ENCODE measurements at places on chromosomes 5 and 9.

GRCh38 chr5:160312960-160313727, 780 bp upstream of the CCNJL start:
- DNase-seq: no peak

- DNase-seq: no peak
Measured at GRCh38 chr5:6686915-6687409, 26.3 kb upstream of the TENT4A start.

- no peak for DNase-seq
Measured at GRCh38 chr9:78958892-78959291, 612.9 kb upstream of the TLE4 start.

DNA sequence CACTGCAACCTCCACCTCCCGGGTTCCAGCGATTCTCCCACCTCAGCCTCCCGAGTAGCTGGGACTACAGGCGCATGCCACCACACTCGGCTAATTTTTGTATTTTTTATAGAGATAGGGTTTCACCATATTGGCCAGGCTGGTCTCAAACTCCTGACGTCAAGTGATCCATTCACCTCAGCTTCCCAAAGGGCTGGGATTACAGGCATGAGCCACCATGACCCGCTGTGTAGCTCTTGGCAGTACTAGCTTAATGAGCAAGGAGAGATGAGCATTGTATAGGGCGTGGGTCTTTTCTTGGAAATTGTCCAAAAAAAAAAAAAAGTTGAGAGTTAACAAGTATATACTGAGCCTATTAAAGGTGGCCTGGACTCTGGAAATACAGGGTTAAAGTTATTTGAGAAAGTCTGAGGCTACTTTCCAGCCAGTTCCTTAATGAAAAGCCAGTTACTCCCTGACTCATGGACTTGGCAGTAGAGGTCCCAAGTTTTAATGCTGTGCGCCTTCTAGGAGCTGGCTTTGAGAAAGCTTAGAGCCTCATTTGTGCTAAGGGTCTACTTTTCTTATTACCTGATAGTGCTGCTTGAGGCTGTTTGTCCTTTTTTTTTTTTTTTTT, 4.2 kb upstream of the FGF18 start:
- no peak for DNase-seq

- DNase-seq: no peak
Measured at GRCh38 chr5:29230591-29230990, 1962.9 kb upstream of the CDH6 start.

GRCh38 chr5:80854583-80854982, 105.6 kb upstream of the RASGRF2 start:
- no peak for DNase-seq
